ENCODE measurements at places on chromosomes 13 and 19.

DNA sequence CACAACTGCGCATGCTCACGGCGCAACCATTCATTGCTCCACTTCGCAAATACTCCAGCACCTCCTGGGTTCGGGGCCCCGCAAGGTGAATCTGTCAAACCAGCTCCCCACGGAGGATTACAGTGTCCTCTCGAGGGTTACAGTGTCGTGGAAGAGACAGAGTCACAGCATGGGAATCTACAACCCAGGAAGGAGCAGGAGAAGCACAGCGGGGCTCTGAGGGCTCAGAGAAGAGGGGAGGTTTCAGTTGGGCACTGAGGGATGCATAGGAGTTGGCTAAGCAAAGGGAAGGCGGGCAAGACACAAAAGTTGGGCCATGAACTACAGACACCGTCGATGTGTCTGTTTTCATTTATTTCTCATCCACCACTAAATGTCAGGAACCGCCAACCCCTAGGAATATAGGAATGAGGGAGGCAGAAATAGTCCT lies 1.0 kb upstream of the GTF2F1 start:
- DNase-seq = no peak

DNA sequence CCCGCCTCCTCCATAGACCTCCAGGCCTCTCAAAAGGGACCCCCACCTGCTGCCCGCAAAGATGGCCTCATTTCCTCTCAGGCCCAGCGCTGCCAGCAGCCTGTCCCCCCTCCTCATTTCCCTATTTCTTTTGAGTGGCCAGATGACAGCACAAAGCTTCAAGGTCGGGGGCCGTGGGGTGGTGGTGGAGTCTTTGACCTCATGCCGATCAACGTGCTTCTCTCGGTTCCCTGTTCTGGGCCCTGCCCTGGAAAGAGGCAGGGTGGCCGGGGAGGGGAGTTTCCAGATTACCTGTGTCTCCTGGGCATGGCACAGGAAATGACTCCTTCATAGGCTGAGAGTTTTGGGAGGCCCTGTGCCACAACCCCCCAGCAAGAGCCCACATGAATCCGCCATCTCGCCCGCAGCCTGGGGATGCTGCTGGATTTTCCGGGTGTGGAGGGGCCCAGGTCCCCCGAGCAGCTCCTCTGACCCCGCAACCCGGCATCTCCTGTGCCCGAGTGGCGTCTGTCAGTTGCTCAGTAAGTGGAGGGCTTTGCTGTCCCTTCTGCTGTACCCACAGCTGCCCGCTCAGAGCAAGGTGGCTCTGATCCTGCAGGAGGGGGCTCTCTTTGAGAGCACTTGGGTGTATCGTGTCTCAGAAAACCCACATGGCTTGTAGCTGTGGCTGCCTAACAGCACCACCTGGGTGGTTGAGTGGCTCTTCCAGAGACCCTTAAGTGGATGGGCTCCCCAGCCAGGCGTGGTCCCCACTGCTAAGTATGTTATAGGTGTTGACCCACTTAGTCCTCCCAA lies 139.4 kb downstream of the SIPA1L3 start:
- DNase-seq = no peak

- no peak for DNase-seq
Measured at GRCh38 chr19:17303940-17304267, 679 bp upstream of the ABHD8 start.

DNA sequence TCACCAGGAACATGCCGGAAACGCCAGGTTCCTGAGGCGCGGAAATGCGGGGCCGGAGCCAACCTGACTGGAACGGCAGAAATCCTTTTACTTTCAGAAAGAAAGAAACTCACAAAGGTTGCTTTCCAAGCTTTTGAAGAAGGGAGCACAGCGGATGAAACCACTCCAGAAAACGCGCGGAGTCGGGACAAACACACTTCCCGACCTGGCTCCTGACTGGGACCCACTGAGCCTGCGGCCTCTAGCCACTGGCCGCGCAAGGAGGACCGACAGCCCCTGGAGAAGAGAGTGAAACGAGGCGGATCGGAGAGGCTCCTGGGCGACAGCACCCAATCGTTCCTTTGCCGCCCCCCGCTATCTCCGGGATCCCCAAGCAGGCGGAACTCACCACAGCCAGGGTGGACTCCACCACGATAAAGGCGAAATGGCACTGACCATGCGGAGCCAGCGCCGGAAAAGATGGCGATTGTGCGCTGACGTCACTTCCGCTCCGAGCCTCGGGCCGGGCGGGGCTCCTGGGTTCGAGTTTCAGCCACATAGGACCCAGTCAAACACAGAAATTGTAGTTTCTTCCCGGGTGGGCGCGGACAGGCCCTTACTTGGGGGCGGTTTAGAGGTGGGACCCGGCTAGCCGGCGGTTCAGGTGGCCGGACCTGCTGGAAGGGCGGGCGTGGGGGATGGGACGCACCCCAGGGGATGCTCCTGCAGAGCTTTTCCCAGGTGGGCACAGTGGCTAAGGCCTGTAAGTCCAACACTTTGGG lies at the start of gene ZNF121:
TSS of gene ZNF121 (minus strand) at position 432 of the 761 bp plus-strand sequence. CDS start 16,407 bp downstream, outside the sequence.
- DNase-seq = peak; percentile 71

DNA sequence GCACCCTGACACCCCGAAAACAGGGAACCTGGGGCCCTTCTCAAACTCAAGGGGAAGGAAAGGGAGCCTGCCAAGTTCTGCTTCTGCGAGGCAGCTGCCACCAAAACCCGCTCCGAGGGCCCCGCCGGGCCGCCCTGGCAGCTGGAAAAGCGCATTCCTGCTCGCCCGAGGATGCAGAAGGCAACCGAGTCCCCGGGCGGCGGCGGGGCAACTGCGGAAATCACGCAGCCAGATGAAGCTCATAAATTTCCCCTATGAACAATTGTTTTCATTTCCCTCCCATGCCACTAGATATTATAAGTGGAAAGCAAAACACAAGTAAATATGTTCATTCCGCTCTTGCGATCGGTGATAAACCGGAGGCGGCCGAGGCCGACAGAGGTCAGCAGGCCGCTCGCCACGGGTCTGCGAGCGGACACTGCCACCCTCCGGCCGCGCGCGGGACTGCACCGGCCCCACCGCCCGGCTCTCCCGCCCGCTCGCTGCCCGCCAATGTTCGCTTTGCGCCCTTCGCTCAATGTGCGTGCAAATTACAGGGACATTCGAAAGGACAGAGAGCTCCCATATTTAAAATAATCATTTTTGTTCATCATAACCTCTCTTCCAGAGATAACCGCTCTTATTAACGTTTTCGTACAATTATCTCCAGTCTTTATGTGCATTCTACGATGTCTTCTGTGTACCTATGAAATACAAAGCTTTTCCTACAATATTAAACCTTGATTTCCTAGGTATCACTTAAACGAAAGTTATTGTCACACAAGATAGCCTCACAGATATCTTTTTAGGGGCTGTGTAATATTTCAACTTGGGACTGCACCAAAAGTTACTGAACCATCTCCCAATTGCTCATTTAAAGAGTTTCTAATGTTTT lies 120.8 kb upstream of the ZNF507 start:
- peak; percentile 6 for DNase-seq

GRCh38 chr19:518598-519231 lies 11.4 kb downstream of the TPGS1 start:
- DNase-seq = peak; percentile 48
